Forelimb muscle (tissue), 1 donor: ENCODE measurements at places on chromosomes 1 and 21. TPM values are rescaled to one million over a fixed set of nuclear protein-coding genes. Genes with fewer than 3 reads are reported as not detected.

DNA sequence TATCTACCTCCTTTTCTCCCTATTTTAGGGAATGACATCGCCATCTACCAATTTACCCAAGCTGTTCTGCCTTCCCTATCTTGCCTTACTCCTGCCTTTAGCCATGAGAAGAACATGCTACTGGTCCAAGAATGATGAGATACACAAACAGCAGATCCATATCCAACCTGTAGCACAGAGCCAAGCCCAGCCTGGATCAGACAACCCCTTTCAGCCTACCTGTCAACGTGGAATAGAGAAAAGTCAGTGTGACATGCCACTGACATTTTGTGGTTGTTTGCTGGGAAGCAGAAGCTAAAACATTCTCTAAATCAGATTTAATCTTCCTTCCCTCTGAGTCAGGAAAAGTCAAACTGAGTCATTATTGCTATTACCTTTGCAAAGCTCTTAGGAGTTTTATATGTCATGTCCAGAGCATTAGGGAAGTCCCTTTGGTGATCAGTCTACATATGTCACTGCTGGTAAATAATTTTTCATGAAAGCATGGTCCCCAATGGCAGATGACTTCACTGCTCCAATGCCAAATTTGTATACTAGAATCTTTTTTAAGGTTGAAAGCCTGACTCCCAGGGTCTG, 143.1 kb downstream of the TPR start:
- DNase-seq, result no peak

- no peak for DNase-seq
These were observed 3.2 kb downstream of the TBX15 start for GRCh38 chr1:118984722-118985639.

The TRNAU1AP gene
- polyA plus RNA-seq, result 19.2 TPM

The MFAP2 gene
- polyA plus RNA-seq, result 78.6 TPM

The OMA1 gene
- polyA plus RNA-seq, result 14.8 TPM

The INPP5B gene
- 10.5 TPM for polyA plus RNA-seq

DNA sequence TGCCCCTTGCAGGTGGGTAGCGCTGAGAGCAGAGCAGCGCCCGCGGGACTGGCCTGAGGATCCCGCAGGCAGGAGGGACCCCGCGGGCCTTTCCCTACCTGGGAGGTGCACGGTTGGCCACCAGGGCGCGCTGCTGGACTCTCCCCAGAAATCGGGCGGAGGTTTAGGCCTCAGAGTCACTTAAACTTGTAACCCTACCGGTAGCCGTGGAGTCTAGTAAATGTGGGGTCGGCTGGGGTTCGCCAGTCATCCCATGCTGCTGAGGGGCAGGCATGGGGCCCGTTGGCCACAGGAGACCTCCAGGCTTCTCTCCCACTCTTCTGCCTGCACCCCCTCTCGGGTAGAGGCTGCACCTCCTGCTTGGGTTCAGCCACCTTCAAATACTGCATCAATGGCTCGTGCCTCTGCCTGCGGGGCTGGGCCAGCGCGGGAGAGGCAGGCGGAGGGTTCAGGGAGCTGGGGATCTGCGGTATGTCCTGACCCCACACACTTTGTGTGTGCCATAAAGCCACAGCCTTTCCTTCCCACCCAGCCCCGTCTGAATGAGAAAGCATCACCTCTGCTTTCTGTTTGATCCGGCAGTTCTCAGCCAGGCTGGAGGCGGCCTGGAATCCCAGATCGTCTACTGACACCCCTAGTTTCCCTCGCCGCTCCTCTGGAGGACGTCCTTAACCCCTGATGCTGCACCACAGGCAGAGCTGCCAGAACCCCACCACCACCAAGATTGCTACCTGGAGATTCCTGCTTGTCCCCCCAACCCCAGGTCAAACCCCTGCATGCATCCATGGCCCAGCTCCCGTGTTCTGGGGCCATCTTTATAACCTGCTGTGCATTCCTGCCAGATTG, 12.3 kb upstream of the GSTM4 start:
- DNase-seq, result no peak

DNA sequence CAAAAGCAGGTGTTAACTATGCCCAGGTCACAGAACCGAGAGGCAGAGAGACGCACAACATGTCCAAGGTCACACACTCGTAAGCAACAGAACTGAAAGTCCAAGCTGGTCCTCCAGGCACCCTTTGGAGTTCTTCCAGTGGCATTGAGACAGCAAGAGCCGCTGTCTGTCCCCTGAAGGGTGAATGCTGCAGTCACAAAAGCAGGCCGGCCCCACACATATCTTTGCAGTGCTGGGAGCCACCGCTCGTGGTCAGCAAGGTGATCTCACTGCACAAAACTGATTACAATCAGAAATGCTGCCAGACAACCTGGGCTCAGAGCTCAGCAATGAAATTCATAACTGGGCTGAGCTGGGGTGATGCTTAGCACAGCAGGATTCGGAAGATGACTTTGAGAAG, 47.4 kb upstream of the RAB4A start:
- DNase-seq, result no peak

DNA sequence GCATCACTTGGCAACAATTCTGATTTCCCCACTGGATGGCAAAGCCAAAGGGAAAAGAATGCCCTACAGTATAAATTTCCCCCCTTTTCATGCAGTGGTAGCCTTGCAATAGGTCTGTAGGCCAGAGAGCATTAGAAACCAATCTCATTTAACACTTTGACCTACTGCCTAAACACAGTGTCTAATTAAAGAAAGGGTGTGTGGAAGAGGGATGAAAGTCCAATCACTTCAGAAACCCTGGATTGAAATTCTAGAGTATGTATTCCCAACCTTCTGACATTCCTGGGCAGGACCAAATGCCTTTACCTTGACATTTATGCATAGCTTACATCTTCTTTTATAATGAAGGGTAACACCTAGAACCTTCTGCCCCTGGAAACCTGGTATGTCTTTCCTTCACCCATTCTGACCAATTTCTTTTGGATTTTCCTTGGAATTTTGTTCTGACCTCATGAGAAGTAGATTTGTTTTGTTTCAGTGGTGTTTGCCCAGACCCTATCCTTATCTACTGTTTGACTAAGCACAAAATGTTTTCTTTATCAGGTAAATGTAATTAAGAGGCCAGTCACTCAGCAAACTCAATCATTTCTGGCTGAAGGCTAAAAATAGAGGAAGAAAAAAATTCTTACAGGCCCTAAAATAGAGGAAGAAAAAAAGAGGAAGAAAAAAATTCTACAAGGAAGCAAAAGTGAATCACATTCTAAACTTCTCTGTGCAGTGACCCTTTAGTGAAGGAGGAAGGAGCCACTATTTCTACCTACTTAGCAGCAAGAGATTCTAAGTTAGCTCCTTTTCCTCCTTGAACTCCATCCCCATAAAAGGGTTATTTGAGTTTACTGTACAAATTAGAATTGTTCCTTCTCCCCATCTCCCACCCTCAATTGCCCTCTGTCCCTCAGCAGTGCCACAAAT, 129.5 kb upstream of the DSCAM start:
- DNase-seq, result no peak

- DNase-seq, result no peak
These were observed 39.2 kb upstream of the ACTRT2 start for GRCh38 chr1:2981981-2982614.

GRCh38 chr1:205763980-205764379, 11.3 kb downstream of the RAB29 start:
- DNase-seq, result no peak

The FRRS1 gene
- 3.9 TPM for polyA plus RNA-seq

- no peak for DNase-seq
These were observed 37.7 kb downstream of the SYCP1 start for GRCh38 chr1:114892194-114892918.

DNA sequence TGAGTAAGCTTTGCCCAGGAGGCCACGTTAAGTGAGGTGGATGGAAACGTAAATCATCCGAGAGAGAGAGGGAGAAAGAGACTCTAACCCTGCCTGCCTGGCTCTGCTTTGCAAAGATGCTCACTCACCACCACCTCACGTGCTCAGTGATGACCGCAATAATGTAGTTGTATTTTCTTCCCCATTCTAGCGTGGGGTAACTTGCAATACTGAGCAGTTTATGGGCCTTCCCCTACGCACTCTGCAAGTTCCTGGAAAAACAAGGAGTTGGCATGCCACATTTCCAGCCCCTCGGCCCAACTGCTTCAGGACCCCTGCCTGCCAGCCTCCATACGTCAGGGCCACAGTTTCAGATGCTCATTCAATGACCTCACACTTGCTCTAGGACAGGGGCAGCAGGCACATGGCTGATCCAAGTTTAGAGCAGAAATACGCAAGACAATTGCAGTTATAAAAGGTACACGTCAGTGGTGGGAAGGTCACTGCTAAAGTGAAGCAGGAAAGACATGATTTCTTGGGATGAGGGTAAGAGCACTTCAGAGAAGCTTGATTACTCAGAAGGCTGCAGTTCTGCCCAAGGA, 112.5 kb upstream of the RAB4A start:
- DNase-seq, result no peak

DNA sequence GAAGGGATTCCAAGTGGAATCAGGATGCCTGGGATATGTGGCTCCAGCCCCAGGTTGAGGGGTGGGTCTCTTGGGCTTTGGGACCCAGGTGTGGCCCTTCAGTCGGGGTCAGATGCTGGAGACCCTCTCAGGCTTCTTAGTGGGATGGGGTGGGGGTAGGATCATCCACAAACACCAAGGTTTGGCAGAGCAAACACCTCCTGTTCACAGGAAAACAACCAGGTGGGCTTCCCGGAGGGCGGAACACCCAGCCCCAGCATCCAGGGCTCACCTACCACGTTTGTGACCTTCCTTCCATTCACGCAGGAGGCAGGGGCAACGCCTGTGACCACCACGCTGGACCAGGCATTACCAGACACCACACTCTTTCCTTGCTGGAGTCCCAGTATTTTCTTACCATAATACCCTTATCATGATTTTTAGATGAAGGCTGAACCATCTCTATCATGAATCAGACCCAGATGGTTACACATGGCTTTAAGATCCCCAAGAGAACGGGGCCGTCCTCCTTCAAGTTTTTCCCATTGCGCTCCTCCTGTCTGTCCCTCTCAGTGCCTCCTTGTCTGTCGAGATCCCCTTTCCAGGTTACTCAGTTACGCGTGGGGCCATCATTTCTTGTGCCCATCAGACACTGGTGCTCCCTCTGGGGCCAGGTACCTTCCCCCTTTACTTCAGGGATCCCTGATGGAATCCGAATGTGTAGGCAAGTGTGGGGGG, 428.2 kb downstream of the NPHP4 start:
- no peak for DNase-seq

DNA sequence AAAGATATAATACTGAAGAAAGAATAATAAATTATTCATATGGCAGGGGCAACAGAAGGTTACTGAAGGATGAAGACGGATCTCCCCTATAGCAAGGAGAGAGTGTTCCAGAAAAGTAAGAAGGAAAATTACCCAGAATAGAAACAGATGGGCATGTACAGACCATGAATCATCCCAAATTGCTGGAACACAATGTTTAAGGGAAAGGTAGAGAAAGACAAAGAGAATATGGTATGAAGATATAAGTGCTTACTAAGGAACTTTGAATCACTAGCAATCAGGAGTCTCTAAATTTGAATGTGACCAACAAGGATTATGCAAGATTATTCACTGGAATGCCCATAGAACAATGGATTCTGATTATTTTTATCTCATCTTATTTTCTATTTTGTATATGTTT, 375.4 kb downstream of the COL11A1 start:
- DNase-seq, result no peak

DNA sequence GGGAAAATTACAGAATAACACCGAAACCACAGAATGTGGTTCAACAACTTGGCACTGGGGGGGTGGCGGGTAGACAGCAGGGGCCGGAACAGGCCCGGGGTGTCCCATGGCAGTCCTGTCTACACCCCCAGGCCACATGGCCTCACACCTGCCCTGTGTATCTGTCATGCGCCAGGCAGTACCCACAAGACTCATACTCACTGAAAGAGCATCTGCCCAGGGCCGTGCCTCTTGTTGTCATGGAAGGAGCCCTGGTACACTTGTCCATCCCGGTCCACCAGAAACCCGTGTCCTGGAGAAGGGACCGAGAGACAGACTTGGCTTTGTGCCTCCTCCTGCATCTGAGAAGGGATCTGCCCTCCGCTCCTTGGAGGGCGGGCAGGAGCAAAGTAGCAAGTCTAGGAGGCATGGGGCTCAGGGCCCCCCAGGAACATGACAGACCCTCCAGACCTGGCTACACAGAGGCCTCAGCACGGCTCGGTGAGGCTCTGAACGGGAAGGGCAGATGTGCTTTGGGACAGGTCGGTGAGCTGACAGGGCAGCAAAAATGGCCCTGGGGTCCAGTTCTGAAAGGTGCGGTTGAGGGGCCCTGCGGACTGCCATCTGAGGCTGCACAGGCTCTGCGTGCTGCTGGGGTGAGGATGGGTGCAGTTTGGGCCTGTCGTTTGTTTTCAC, 5.6 kb downstream of the MORN1 start:
- DNase-seq, result no peak

GRCh38 chr1:12709091-12709491, 6.8 kb upstream of the AADACL3 start:
- no peak for DNase-seq

- no peak for DNase-seq
These were observed 3.5 kb upstream of the UTS2 start for GRCh38 chr1:7856345-7856744.

The DAB1 gene
- 3.6 TPM for polyA plus RNA-seq

DNA sequence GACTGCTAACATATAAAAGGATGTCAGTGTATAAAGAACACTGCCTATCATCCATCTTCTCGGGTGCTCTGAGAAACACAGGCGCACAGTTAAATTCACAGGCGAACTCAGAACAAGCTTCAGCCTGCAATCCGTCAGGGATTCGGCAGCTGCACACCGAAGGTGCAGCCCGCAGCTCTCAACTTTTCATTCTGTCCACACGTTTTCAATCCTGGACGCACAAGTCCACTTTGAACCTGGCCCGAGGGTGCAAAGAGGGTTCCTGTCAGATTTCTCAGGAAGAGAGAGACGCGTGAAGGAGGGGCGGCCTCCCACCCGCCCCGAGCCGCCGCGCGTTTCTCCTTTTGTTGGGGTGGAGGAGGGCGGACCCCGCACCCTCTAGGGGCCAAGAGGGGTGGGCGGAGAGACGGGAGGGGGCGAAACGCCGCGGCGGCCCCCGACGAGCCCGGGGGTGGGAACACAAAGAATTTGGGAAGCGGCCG, 724 bp downstream of the DOCK7 start:
- no peak for DNase-seq

DNA sequence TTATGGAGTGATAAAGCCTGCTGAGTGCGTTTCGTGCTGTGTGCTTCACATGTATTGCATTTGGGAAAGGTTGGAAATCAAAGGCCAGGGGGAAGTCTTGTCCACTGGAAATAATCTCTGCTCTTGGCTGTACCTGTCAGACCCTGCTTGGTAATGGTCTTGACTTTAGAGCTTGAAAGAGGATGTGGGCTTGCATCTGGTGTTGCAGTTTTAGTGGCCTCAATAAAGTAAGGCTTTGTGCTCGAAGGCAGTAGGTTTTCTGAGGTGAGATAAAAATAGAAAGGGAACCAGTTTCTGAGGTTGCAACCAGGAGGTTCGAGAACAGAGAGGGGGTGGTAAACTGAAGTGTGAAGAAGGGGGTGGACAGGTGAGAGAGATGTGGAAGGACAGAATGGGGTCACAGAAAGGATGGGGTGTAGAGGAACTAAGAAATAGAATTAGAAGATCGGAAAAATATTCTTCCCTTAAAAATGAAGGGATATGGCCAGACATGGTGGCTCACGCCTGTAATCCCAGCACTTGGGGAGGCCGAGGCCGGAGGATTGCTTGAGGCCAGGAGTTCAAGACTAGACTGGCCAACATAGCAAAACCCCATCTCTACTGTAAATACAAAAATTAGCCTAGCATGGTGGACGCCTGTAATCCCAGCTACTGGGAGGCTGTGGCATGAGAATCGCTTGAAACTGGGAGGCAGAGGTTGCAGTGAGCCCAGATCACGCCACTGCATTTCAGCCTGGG, 1.5 kb downstream of the S100PBP start:
- DNase-seq, result no peak

The ZBTB8A gene
- polyA plus RNA-seq, result 9.1 TPM

GRCh38 chr1:24952413-24952841, 22.4 kb upstream of the RUNX3 start:
- DNase-seq, result no peak
